Activated CD8-positive, alpha-beta memory T cell treated with anti-CD3 and anti-CD28 coated beads, Interleukin-2, amount 50 U/mL, for 4 hours (primary cell): ENCODE measurements at places on chromosomes 7 and 10.

- no peak for DNase-seq
Measured at GRCh38 chr7:66522518-66522917, 106.2 kb upstream of the KCTD7 start.

- no peak for DNase-seq
Measured at GRCh38 chr10:17661510-17661909, 17.6 kb downstream of the STAM start.

DNA sequence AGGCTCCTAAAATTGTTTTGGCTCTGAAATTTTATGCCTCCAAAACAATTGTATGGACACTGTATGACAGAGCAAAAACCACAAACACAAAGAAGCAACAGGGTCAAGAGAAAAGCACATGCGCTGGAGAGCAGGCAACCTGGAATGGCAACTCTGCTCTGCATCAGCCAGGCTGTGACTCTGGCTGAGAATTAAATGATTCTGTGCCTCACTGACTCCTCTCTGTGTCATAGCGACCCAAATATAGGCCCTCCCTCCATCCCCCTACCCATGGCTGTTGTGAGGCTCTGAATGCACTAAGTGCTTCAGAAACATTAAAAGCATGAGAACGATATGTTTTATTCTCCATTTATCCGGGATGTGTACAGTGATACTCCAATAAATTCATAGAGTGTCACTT, 24.9 kb upstream of the NEBL start:
- DNase-seq: no peak

DNA sequence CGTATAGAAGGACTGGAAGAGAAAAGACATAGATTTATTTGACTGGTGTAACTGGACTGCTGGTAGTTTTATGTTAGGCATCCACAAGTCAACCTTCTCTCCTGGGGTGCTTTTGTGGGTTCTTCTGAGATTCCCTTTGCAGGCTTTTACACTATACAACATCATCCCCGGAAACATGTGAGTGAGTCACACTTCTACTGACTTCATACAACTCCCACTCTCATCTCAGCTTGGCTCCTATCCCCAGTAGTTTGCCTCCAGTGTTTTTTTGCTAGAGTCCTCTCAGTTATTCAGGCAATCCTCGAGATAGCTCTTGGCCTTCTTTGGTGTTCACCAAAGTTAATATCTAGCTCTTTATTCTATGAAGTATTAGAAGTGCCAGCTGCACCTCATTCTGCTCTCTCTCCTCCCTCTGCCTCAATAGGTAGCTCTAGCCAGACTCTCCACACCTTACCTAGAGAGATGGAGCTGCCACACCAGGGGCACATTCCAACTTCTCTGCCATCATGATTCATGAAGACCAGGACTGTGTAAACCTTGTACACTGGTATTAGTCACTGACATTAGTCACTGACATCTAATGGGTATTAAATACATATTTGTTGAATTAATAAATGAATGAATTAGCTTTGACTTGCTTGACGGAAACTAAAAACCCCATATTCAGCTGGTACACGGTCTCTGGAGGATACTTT, 281.9 kb downstream of the PPP1R3A start:
- DNase-seq: no peak

- DNase-seq: no peak
Measured at GRCh38 chr10:121131014-121131413, 279.9 kb downstream of the WDR11 start.

- no peak for DNase-seq
Measured at GRCh38 chr10:14543046-14543903, 212.6 kb upstream of the FRMD4A start.

GRCh38 chr7:148664324-148664723, 34.4 kb upstream of the CUL1 start:
- DNase-seq: no peak

GRCh38 chr10:44935966-44936295, 23.7 kb upstream of the RASSF4 start:
- DNase-seq: no peak

- DNase-seq: no peak
Measured at GRCh38 chr10:102652170-102652916, 8.1 kb downstream of the TRIM8 start.

GRCh38 chr10:124701881-124702656, 42.1 kb downstream of the FAM53B start:
- peak; percentile 43 for DNase-seq

GRCh38 chr10:131683281-131683861, 217.4 kb upstream of the PPP2R2D start:
- DNase-seq: no peak

- peak; percentile 58 for DNase-seq
Measured at GRCh38 chr7:117124591-117125220, 171.4 kb downstream of the ST7 start.

DNA sequence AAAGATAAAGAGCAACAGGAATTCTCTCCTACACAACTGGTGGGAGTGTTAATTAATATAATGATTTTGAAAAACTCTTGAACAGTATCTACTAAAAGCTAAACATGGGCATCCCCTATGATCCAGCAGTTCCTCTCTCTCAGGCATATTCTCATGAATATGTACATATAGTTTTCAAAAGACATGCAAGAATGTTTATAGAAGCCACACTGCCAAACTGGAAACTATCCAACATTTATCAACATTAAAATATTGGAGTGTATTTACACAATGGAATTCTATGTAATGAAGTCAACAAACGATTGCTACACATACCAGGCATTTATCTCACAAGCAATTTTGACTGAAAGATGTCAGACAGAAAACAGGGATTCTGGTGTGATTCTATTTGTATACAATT, 404.5 kb upstream of the ANKRD30A start:
- no peak for DNase-seq

DNA sequence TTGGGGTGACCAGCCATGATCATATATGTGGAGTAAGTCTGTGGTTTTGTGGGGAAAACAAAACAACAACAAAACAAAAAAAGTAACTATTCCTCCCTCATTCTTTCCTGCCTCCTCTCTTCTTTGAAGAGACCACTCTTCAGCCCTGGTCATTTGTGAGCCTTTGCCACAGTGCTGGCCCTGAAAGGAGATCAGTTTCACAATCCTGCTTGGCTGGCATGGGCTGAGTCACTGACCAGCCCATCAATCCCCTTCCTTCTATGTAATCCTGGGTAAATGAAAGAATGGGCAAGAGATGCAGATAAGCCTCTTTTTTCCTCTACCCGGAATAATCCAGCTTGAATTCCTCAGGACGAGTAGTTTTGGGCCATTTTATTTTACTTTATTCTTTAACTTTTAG, 13.6 kb downstream of the CSTF2T start:
- DNase-seq: no peak

DNA sequence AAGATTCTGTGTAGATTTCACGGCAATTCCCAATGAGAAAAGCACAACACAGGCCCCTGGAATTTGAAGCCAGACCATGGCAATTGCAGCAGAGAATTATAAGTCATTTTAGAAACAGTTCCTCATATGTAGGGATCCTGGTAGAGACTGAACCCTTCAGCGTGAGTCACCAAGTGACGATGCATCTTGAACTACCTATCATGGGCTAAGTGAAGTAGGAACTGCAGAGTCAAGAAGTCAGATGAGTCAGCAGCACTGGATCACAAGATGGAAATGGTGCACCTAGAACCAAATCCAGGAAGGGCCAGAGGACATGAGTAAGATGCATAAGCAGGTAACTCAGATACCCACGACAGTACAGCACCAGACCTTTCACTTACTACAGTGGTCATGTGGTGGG, 140.0 kb upstream of the TPK1 start:
- DNase-seq: no peak

DNA sequence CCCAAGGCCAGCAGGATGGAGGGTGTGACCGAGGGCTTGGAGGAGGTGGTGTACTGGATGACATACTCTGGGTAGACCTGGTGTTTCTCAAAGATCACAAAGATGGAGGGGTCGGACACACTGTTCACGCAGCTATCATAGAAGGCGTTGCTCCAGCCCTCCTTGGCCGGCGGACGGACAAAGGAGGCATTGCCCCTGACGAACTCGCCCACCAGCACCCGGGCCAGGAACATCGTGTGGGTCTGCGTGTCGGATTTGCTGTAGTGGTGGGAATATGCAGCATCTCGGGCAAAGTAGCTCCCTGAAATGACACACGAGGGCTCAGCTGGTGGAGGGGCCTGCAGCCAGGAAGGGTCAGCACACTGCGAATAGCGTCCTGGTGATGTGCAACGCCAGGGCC, 38.2 kb downstream of the PARP12 start:
- no peak for DNase-seq

DNA sequence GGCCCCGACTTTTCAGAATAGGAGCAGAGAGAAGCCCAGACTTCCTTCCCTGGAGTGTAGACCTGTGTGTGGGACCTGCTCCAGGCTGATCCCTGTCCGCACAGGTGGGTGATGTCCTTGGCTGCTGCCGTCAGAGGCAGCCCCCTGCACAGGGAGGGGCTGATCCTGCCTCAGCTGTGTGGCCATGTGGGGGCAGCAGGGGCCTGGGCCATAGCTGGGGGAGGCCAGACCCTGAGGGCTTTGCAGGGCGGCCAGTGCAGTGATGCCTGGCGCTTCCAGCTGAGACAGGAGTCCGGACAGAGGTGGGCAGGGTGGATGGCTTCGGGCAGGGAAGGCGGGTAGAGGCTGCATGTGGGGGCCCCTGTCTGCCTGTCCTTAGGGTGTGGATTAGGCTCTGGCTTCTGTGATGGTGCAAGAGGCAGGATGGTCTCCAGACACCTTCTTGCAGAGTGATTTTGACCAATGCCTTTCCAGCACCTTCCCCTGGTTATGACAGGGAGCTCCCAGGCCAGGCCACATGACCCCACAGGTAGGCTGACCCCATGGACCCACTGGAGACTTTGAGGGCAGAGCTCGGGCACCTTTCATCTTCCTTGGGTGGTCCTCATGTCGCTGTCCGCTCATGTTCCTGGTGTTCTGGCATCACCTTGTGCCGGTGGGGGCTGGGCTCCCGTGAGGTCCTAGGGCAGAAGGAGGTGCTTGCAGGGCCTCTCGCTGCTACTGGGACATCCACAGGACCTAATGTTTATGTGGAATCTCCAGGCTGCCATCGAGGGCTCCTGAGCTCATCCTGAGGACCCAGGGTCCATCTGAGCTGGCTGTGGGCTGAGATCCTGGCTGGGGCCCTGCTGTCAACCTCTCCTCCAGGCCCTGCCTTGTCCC, 141.5 kb downstream of the ADCY1 start:
- DNase-seq: no peak

DNA sequence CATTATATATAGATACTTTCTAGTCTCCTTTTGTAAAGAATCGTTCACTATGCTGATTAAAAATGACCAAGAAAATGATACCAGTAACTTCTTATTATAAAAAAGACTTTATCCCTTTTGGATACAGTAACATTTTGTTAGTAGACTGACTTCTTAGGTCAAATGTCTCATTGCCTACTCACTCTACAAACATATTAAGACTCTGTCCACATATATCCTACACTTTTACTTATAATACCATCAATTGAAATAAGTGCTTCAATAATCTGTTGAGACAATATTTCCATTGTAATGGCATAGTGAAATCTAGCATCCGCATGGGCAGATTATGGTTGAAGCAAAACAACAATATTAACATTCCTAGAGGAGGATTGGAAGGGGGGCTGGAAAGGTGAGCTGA, 180.6 kb downstream of the ARL4A start:
- no peak for DNase-seq

DNA sequence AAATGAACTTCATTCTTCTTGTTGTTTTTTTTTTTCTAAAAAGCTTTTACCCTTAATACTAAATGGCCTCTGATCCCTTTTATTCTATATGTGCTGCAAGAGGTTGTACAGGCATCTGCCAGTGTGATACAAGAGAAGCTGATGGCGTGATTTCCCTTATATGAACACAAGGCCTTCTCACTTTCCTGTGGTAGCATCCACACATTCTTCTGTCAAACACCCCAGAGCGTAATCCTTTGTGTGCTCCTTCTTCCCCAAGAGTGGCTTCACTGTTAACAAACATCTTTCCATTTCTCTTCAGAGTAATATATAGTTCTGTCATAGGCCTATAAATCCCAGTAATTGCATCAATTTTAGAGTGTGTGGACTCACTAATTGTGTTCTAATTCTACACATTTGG, 86.3 kb upstream of the CAPZA2 start:
- no peak for DNase-seq

DNA sequence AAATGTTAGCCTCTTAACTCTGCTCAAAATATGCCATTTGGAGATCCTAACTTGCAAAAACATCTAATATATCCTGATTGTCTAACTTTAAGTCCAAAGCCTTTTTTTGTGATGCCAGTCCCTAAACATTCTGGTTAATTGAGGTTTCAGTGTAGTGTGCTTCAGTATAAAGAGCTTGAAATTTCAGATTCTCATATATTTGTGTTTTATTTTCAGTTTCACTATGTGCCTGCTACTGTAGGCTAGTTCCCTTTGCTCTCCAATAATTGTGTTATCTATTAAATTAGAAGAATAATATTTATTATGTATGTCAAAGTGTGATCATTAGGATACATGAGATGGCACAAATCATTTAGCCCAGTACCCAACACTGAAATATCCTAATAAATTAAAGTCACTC, 1361.2 kb downstream of the XPNPEP1 start:
- no peak for DNase-seq

GRCh38 chr10:3780771-3781467, 4.1 kb downstream of the KLF6 start:
- DNase-seq: no peak

- DNase-seq: no peak
Measured at GRCh38 chr10:54124209-54124885, 676.7 kb downstream of the PCDH15 start.

- DNase-seq: no peak
Measured at GRCh38 chr10:22854935-22855421, 72.9 kb upstream of the ARMC3 start.

- no peak for DNase-seq
Measured at GRCh38 chr10:12158111-12158510, 28.6 kb downstream of the SEC61A2 start.

GRCh38 chr10:4267086-4267773, 482.2 kb upstream of the KLF6 start:
- no peak for DNase-seq

GRCh38 chr10:115295213-115295805, 202.1 kb downstream of the ATRNL1 start:
- DNase-seq: no peak

GRCh38 chr7:1081931-1082401, 5.9 kb upstream of the GPER1 start:
- no peak for DNase-seq

DNA sequence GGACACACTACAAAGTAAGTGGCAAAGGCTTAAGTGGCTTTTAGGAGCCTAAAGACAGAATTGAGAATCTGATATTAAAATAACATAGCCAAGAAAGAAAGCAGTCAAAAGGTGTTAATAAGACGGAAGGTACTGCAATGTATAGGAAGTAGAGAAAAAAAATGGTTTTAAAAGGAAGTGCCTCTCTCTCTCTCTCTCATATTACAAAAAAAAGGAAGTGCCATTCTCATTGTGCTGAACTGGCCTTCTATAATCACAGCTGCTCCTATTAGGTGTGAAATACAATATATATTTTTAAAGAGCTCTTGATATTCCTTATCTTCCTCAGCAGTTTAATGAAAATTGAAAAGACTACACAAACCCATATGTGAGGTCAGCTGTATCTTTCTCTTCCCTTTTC, 199.4 kb upstream of the NPVF start:
- no peak for DNase-seq
